ENCODE measurements at places on chromosomes 7 and 10.

- DNase-seq: no peak
Observed at GRCh38 chr7:75654855-75655254, 83.9 kb downstream of the HIP1 start.

GRCh38 chr10:48671914-48672595, 12.6 kb upstream of the WDFY4 start:
- DNase-seq: no peak

- DNase-seq: no peak
Observed at GRCh38 chr7:28442540-28443420, 30.5 kb downstream of the CREB5 start.

DNA sequence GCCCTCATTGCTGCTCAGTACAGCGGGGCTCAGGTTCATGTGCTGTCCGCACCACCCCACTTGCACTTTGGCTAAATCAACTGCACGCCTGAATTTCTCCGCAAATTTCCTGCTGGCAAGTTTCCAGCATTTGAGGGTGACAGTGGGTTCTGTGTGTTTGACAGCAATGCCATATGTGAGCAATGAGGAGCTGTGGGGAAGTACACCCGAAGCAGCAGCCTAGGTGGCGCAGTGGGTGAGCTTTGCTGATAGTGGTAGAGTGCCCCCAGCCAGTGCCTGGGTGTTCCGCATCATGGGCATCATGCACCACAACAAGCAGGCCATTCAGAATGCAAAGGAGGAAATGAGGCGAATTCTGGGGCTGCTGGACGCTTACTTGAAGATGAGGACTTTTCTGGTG, 103.9 kb upstream of the POT1 start:
- no peak for DNase-seq

- no peak for DNase-seq
Observed at GRCh38 chr7:133434246-133434865, 181.5 kb downstream of the EXOC4 start.

GRCh38 chr7:2607923-2608904, 23.6 kb upstream of the TTYH3 start:
- DNase-seq: no peak

DNA sequence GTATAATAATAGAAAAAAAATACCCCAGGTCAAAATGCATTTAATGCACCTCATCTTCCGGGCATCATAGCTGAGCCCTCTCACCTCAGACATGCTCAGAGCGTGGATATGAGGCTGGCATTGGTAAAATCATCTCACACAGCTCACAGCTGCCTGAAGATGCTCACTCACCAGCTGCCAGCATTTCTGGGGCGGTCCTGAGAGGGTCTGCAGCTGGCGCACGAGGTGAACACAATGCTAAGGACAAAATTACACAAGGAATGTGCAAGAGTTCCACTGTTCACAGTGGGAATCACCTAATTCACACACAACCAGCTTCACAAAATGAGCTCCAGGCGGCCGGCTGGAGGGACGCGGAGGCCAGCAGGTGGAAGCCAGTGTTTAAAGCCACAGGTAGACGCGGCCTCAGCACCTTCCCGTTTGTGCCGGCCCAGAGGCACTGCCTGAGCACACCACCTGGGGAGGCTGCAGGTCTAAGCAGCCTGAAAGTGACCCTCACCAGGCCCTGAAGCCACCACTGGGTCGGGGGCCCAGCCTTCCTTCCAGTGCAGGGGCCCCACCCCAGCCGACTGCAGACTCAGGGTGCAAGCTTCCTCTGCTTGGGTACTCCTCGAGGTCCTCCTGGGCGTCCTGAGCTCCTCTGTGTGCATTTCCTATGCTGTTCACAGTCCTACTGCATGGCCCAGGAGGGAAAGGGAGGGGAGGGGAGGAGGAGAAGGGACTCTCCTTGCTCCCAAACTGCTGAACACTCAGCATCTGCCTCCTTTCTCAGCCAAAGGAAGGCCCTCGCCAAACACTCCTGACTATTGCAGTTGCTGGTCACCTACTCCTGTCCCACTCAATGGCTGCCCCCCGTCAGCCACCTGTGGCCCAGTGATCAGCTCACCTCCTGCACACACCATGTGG, 61.2 kb upstream of the FAM20C start:
- DNase-seq: no peak

GRCh38 chr10:3873728-3874461, 88.9 kb upstream of the KLF6 start:
- DNase-seq: no peak

DNA sequence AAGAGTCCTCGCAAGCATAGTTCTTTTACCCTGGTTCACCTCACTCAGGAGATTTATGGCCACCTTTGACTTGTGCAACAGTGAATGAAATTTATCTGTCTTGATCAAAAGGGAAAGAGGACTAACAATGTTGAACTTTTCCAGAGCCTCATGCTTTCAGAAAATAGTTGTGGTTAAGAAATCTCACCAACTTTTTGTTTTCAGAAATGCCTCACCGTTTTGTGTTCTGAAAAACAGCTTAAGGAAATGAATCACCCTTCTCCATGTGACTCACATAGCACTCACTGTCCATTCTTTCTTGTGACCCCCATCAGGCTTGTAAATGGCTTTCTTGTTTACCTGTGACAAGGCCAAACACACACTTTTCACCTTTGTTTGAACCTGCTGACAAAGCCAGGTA, 148.6 kb upstream of the FAM3C start:
- no peak for DNase-seq

DNA sequence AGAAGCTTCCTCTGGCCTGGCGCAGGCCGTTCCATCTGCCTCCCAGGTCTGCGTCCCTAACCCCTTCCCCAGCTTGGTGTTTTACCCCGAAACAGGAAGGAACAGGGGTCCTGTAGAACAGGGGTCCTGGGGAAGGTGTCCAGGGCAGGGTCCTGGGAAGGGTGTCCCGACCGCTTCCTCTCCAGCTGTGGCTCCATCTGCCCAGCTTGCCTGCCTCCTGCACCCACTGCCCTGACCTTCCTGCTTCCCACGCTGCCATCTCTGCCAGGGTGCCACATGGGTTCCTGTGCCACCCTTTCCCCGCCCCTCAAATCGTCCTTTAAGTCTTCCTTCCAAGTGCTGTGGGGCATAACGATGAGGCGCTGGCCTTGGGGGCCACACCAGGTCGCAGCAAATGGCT, 32.4 kb downstream of the WDR86 start:
- DNase-seq: no peak

GRCh38 chr7:133807624-133808492, 319.3 kb upstream of the LRGUK start:
- DNase-seq: no peak

DNA sequence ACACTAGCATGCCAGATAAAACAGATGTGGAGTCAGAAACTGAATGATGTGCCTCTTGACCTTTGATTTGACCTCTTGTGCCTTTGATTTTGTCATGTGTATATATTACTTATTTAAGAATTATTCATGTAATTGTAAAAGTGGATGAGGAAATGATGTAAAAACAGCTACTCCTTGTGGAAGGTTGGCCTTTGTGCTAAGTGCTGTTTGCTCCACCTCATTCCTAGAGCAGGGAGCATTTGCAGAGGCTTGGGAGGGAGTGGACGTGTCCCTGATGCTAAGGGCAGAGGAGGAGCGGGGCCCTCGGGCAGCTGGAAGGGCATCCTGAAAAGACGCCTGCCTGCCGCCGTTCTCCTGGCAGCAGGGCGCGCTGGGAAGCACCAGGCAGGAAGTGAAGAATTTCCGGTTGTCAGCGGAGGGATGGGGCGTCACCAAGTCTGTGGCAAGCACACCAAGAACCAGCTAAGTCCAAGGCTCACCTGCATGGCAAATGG, 197.6 kb upstream of the ZNF32 start:
- no peak for DNase-seq

GRCh38 chr7:127287133-127287532, 34.4 kb upstream of the GRM8 start:
- DNase-seq: no peak

- DNase-seq: no peak
Observed at GRCh38 chr10:71771821-71772617, 1.3 kb downstream of the VSIR start.

DNA sequence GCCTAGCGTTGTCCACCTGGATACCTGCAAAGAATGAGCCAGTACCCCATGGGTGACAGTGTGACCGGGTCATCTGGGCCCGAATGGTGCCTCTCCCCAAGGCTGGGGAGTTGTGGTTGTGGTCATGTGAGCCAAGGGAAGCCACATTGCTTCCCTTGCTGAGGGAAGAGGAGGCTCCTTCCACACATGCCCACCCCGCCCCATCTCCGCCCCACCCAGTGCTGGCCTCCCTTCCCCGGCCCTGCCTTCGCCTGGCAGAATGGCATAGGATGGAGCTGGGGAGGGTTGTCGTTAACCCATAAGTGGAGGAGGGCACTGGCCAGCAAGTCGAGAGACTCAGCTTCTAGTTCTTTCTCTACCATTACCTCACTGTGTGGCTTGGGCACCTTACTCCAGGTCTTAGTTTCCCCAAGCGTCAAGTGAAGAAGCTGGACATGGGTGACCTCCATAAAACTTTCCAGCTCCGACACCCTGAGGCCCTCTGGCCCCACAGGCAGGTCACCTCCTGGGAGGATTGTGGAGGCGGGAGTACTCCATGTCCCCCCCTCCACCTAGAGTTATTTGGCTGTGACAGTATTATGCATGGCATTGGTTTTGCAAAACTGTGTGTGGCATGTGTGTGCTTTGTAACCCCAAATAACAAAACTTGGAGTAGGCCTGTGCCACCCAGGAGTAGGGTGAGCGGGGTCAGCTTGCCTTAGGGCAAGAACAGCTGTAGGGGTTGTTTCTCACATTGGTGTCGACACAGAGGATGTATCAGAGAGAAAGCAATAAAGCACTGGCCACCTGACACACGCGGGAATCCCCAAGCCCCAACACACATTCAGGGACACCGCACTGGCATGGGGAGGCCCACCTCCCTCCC, 90.5 kb upstream of the MACROH2A2 start:
- DNase-seq: no peak

DNA sequence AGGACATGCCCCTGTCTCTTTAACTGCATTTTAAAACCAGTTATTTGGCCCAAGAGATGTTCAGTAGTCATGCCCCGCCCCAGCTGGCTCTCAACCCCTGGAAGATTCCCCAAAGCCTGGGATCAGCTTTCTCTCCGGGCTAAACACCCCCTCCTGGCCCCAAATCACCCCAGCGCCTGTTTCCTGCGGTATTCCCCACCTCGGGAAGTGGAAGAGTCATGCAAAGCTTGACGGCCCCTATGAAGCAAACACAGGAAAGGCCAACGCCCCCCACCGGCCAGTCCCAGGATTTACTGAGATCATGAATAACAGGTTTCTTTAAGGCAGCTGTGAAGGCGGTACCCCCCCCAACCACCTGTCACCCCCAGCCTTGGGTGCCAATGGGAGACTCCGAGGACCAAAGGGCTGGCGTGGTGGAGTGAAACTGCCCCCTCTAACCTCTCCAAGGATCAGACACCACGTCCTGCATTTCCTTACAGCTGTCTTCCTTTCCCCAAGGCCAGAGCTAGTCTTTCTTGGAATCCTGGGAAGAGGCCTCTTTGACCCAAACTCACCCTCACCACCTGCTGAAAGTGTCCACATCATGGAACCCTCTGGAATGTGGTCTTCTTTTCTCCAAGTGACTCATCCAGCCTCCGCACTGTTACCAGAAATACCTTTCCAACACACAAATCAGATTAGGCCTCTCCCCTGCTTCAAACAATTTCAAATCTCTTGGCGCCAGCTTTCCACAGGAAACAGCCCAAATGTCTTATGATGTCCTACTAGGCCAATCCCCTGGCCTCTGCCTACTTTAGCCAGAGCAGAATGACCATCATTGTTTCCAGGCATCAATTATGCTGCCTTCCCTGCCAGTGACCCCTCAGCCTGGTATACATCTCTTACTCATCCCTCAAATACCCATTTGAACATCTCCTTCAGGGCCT, 301.5 kb downstream of the ZEB1 start:
- no peak for DNase-seq

GRCh38 chr10:43605850-43606322, 352 bp upstream of the ZNF485 start:
- no peak for DNase-seq

DNA sequence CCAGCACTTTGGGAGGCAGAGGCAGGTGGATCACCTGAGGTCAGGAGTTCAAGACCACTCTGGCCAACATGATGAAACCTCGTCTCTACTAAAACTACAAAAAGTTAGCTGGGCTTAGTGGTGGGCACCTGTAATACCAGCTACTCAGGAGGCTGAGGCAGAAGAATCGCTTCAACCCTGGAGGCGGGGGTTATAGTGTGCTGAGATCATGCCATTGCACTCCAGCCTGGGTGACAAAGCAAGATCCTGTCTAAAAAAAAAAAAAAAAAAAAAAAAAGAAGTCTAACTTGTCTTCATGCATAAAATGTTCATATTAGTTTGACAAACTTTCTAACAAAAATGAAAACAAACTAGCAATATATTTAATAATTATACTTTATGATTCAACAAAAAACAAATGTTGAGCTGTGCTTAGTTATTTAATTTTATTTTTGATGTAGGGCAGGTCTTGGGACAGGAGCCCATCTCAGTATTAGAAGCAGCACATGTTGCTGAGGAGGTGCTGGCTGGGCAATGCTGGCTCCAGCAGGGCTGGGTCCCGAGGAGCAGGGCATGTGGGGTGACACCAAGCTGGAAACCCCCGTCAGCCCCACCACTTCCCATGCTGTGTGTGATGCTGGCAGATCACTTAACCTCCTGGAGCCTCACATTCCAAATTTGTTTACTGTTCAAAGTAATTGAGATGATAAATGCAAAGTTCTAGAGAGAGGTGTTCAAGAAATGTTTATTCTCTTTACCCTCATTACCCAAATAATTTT, 335.3 kb upstream of the KLF6 start:
- DNase-seq: no peak

- no peak for DNase-seq
Observed at GRCh38 chr7:30815951-30816644, 44.9 kb downstream of the MINDY4 start.

DNA sequence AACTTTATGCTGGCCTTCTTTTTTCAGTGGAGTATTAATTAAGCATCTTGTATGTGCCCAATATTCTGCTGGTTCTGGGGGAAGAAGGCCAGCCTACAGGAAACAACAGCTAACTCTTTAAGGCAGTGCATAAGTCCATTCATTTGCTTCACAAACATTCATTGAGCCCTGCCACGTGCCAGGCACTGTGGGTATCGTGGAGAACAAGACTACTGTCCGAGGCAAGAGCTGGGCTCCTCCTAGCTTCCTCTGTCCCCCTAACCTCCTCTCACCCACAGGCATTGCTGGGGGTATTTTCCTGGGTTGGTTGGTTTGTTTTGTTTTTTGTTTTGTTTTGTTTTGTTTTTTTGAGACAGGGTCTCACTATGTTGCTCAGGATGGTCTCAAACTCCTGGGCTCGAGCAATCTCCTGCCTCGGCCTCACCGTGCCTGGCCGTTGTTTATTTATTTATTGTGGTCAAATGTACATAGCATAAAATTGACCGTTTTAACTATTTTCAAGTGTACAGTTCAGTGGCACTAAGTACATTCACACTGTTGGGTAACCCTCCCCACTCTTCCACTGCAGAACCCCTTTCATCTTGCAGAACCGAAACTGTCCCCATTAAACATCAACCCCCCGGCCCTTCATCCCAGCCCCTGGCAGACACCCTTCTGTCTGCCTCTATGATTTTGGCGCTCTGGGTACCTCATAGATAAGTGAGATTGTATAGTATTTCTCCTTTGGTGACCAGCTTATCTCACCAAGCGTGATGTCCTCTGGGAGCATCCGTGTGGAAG, 32.6 kb downstream of the CHST3 start:
- DNase-seq: no peak
